ENCODE measurements at places on chromosomes 5 and 9. TPM values are rescaled to one million over a fixed set of nuclear protein-coding genes. Genes with fewer than 3 reads are reported as not detected.

Gene STKLD1
- 0.94 TPM for total RNA-seq

Gene ASS1
- total RNA-seq: 40.3 TPM

Gene LOX
- total RNA-seq: 8.7 TPM

Gene IFNA10
- not detected for total RNA-seq

Gene C9
- total RNA-seq: not detected

Gene PCDHGA6
- total RNA-seq: 0.71 TPM

Gene PCDHA9
- 0.59 TPM for total RNA-seq

Gene TMEM245
- 52.2 TPM for total RNA-seq

Gene MPDZ
- total RNA-seq: not detected

Gene CNTNAP3
- total RNA-seq: 6.3 TPM

Gene WNT8A
- not detected for total RNA-seq

DNA sequence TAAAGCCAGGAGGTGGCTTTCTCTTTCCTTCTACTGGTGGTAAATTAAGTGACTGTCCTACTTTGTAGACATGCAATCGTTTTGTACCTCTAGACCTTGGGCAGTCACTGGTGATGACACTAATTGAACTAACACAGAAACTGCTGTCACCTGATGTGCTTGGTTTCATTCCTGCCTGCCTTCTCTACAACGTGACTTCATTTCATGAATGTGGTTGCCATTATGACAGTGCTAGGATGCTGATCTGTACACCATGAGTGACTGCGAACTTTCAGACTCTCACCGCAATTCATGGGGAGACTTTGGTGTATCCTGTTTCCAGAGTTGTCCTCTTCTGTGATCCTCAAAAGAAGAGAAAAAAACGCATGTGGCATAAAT, 47.5 kb downstream of the UBE2QL1 start:
- no peak for DNase-seq
- H3K27ac ChIP-seq: no peak overlapping the region
- H3K36me3 ChIP-seq: no peaks in the 10 kb centered on the region
- H3K27me3 ChIP-seq: peaks cover 78% of the 10 kb centered on the region
- H3K4me1 ChIP-seq: no peaks in the 10 kb centered on the region
- H3K4me3 ChIP-seq: no peak overlapping the region

- no peak overlapping the region for H3K27ac ChIP-seq
- no peaks in the 10 kb centered on the region for H3K27me3 ChIP-seq
- H3K4me3 ChIP-seq: no peak overlapping the region
These were observed 54.9 kb upstream of the SAP30L start for GRCh38 chr5:154390746-154391359.

DNA sequence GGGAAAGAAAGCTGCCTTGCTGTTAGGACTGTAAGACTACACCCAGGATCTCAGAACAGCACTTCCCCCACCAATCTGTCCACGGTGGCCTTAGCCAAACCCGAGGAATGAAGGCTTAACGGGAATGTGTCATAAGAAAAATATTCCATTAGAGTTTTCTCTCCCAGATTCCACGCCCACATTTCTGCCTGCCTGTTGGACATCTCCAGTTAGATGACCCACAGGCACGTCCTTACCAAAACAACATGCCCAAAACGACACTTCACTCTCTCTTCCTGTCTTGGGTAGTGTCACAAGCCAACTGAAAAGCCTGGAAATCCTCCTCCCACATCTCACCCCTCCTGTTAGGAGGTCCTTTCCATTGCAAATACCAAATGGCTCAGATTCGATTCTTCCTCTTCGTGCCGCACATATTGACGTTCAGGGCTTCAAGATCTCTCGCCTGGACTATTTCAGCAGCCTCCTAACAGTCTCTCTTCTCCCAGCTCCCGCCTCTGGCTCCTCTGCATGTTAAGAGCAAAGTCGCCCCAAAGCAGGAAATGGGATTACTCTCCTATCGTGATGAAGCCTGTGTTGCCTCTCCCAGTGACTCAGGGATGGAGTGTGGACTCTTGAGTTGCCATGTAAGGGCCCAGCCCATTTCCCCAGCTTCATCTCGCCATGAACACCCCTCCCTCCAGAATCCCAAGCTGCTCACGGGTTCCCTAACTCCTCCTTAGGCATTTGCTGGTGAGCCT, 159.3 kb downstream of the NR3C1 start:
- peak overlapping the region; percentile 39 for H3K4me3 ChIP-seq
- H3K4me1 ChIP-seq: peaks cover 57% of the 10 kb centered on the region
- H3K27ac ChIP-seq: peak overlapping the region; percentile 63
- peaks cover 23% of the 10 kb centered on the region for H3K36me3 ChIP-seq
- peak; percentile 72 for DNase-seq

GRCh38 chr5:106874974-106875373, 795.8 kb downstream of the EFNA5 start:
- peaks cover 19% of the 10 kb centered on the region for H3K36me3 ChIP-seq
- DNase-seq: no peak
- no peak overlapping the region for H3K4me3 ChIP-seq
- H3K4me1 ChIP-seq: peaks cover 23% of the 10 kb centered on the region
- H3K27ac ChIP-seq: no peak overlapping the region

DNA sequence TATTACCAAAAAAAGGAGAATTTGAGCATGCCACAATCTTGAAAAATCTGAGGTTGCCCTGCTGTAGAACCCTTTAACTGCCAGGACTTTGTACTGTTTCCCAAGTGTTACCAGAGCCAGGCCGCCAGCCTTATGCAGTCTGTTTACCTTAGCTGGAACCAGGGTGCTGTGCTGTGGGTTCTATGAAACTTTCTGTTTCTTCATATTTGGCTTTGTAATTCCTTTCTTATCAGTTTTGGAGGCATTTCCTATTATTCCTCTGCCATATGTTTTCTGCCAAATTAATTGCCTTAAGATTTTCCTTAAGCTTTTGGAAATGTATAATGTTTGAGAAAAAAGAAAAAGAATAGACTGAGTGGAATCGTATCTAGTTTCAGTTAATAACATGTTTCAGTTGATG, 2.1 kb downstream of the S1PR3 start:
- no peaks in the 10 kb centered on the region for H3K36me3 ChIP-seq
- no peak for DNase-seq
- H3K4me3 ChIP-seq: no peak overlapping the region
- H3K4me1 ChIP-seq: no peaks in the 10 kb centered on the region
- H3K27ac ChIP-seq: no peak overlapping the region
- no peaks in the 10 kb centered on the region for H3K27me3 ChIP-seq

DNA sequence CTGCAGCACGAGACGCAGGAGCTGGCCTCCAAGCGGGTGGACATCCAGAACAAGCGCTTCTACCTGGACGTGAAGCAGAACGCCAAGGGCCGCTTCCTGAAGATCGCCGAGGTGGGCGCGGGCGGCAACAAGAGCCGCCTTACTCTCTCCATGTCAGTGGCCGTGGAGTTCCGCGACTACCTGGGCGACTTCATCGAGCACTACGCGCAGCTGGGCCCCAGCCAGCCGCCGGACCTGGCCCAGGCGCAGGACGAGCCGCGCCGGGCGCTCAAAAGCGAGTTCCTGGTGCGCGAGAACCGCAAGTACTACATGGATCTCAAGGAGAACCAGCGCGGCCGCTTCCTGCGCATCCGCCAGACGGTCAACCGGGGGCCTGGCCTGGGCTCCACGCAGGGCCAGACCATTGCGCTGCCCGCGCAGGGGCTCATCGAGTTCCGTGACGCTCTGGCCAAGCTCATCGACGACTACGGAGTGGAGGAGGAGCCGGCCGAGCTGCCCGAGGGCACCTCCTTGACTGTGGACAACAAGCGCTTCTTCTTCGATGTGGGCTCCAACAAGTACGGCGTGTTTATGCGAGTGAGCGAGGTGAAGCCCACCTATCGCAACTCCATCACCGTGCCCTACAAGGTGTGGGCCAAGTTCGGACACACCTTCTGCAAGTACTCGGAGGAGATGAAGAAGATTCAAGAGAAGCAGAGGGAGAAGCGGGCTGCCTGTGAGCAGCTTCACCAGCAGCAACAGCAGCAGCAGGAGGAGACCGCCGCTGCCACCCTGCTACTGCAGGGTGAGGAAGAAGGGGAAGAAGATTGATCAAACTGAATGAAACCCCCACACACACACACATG, 654 bp downstream of the PURA start:
- peaks cover 56% of the 10 kb centered on the region for H3K4me1 ChIP-seq
- peaks cover 41% of the 10 kb centered on the region for H3K27me3 ChIP-seq
- H3K36me3 ChIP-seq: peaks cover 27% of the 10 kb centered on the region
- peak overlapping the region; percentile 86 for H3K4me3 ChIP-seq

GRCh38 chr5:100950985-100951384, 47.9 kb upstream of the ST8SIA4 start:
- peaks cover 8% of the 10 kb centered on the region for H3K4me1 ChIP-seq
- H3K4me3 ChIP-seq: no peak overlapping the region

DNA sequence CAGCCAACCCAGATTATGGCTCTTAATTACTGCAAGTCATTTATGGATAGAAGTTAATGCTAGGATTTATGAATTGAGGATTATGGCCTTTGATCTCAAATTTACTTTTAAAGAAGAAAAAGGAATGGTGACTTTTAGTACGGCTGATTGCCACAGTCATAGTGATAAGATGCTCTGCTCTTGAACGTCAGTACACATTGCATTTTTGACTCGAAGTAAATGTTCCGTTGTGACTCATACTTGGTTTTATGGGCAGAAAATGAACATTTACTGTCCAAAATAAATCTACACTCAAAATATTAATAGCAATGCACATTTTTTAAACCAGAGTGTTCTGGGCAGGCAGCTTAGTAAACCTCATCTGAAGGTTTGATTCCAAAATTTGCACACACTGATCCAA, 830 bp downstream of the ADAMTSL1 start:
- peaks cover 5% of the 10 kb centered on the region for H3K36me3 ChIP-seq
- DNase-seq: no peak
- H3K4me3 ChIP-seq: no peak overlapping the region
- no peak overlapping the region for H3K27ac ChIP-seq
- no peaks in the 10 kb centered on the region for H3K4me1 ChIP-seq

DNA sequence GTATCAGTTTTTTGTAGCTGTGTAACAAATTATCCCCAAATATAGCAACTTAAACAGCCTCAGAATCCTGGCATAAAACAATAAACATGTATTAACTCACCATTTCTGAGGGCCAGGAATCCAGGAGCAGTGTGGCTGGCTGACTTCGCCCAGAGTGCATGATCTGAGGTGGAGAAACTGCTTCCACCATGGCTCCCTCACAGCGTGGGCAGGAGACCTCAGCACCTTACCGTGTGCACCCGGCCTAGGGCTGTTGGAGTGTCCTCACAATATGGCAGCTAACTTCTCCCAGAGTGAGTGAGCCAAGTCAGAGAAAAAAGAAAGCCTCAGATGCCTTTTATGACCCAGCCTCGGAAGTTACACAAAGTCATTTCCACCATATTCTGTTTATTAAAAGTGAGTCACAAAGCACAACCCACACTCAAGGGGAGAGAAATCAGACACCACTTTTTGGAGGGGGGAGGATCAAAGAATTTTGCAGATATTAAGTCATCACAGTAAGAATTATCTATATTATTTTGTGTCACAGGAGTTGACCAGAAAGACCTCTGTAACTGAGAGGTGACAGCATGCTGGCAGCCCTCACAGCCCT, 59.6 kb downstream of the TSTD2 start:
- no peaks in the 10 kb centered on the region for H3K4me1 ChIP-seq

DNA sequence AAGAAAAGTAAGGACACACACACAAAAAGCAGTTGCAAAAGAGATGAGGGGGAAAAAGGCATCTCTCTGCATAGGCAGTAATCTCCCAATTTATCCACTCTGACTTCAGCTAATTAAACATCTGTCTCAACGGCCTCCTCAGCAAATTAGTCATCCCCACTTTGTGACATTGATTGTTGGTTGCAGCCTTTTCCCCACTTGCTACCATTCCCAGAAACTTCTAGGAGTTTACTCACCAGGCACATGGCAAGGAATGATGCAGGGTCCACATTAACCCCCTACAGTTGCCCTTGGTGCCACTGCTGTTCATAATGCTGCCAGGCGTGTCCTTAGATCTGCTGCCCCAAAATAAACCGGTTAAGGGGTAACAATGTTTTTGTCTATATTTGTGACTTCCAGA, 174.6 kb downstream of the MAPKAP1 start:
- H3K27me3 ChIP-seq: no peaks in the 10 kb centered on the region
- H3K27ac ChIP-seq: no peak overlapping the region
- H3K4me3 ChIP-seq: no peak overlapping the region
- peaks cover 17% of the 10 kb centered on the region for H3K4me1 ChIP-seq
- H3K36me3 ChIP-seq: no peaks in the 10 kb centered on the region

DNA sequence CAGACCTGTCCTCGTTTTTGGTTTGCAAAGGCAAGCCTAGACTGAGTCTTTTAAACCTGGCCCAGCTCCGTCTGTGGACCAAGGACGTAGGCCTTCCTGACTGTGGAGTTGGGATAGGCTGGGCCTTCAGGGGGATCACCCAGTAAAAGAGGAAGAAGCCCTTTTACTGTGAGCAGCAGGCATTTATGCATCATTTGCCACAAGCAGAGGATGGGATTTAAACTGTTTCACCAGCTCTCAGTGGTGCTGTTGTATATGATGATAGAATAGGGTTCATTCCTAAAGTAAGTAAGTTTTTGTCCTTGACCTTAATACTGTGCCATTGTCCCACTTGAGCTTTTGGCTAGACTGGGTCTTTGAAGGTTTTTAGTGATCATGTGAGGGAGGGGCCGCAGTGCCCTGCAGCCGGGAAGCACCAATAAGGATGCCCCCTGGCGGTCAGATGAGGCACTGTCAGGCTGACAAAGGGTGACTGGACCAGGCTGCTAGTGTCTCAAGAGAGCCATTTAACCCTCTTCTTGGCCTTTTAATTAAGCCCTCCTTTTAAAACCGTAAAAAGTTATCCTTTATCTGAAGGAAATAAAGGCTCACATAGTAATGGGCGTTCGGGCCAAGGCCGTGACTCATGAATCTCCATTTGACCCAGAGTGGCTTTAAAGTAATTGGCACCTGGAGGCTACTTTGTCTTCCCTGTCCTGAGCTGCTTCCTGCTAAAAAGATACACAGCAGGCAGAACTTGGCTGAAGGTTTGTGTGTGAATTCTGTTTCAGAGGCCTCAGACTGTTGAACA, 74.0 kb downstream of the UBAP1 start:
- H3K4me1 ChIP-seq: no peaks in the 10 kb centered on the region
- peak; percentile 72 for DNase-seq
- H3K4me3 ChIP-seq: no peak overlapping the region
- peaks cover 21% of the 10 kb centered on the region for H3K36me3 ChIP-seq
- H3K27me3 ChIP-seq: no peaks in the 10 kb centered on the region

GRCh38 chr5:111227226-111227782, 3.1 kb downstream of the CAMK4 start:
- H3K36me3 ChIP-seq: peaks cover 23% of the 10 kb centered on the region
- no peaks in the 10 kb centered on the region for H3K27me3 ChIP-seq
- DNase-seq: no peak
- no peak overlapping the region for H3K27ac ChIP-seq

- DNase-seq: peak; percentile 35
- H3K36me3 ChIP-seq: peaks cover 8% of the 10 kb centered on the region
- H3K4me3 ChIP-seq: peak within 1 kb of the TSS; percentile 86
- H3K27ac ChIP-seq: no peak within 1 kb of the TSS
- peaks cover 14% of the 10 kb centered on the region for H3K4me1 ChIP-seq
These were observed at the start of gene CDH12 for GRCh38 chr5:22852807-22853660. Gene CDH12 (minus strand): TSS chr5:22853344.

- H3K4me1 ChIP-seq: no peaks in the 10 kb centered on the region
- H3K27ac ChIP-seq: no peak overlapping the region
- no peaks in the 10 kb centered on the region for H3K27me3 ChIP-seq
- no peaks in the 10 kb centered on the region for H3K36me3 ChIP-seq
- H3K4me3 ChIP-seq: no peak overlapping the region
These were observed 130.9 kb downstream of the HTR1A start for GRCh38 chr5:63831381-63831780.

Data from Calu3 (cell line).